ENCODE measurements at places on chromosomes 13 and 19.
A peak's percentile ranks its signal among the peaks of the same experiment; 100 is the strongest.

GRCh38 chr13:106599875-106600797, 32.2 kb upstream of the ARGLU1 start:
- no peak for DNase-seq

GRCh38 chr19:18046059-18046718, 38.2 kb downstream of the ARRDC2 start:
- no peak for DNase-seq

- no peak for DNase-seq
Measured at GRCh38 chr19:27736225-27736624, 1476.7 kb downstream of the UQCRFS1 start.

DNA sequence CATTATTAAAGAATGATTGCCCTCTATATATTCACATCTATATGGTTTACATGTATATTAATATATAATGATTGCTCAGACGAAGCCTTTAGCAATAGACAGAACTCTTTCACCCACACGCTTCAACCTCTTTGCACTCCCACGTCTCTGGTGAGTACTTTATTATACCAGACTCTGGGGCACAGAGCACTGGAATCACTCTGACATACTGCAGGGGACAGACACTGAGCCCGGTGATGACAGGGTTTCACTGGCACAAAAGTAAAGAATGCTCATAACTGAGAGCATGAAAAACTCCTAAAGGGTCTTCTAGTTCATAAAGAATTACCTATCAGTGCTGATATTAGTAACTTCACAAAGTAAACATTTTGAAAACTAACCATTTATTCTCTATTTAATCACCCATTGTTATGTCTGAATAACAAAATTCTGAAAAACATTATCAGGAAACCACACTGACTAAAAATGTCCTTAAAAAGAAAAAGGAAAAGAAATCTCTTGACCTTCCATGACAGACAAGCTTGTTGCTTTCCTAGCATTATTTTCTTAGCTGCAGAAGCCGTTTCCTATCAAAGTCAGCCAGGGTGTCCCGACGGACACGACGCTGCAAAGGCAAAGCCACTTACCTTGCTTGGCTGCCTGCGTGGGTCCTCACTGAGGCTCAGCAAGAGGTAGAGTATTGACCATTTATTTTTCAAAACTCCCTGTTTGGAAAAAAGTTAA, 29.1 kb downstream of the TUBGCP3 start:
- DNase-seq = no peak

GRCh38 chr19:6540918-6541689, 10.3 kb downstream of the TNFSF9 start:
- no peak for DNase-seq

- DNase-seq = no peak
Measured at GRCh38 chr19:37716140-37716539, 3.4 kb downstream of the ZNF607 start.

DNA sequence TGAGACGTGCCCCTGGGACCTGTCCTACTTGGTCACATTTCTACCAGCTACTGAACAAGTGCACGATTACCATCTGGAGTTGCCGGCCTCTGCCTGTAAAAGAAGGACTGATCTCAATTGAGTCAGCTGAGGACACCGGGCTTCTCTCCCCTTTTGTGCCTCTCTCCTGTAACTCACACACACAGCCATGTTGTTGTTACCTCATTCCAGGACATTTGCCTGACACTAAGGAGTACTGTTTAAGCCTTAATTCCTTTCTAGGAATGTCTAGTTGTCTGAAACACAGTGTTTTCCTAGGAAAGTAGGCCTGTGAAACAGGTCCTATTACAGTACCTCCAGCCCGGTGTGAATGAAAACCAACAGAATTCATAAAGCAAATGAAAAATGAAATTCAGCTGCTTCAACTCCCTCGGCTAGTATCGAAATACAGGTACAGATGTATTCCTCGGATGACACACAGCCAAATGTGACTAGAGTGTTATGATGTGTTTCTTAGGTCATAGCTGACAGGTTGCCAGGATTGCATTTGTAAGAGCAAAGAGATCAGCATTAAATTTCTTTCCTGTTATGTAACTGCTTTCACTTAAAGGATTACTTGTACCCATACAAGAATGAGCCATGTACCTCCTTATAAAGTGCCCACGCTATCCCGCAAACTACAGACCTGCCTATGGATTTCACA, 152.0 kb upstream of the IRS2 start:
- no peak for DNase-seq

DNA sequence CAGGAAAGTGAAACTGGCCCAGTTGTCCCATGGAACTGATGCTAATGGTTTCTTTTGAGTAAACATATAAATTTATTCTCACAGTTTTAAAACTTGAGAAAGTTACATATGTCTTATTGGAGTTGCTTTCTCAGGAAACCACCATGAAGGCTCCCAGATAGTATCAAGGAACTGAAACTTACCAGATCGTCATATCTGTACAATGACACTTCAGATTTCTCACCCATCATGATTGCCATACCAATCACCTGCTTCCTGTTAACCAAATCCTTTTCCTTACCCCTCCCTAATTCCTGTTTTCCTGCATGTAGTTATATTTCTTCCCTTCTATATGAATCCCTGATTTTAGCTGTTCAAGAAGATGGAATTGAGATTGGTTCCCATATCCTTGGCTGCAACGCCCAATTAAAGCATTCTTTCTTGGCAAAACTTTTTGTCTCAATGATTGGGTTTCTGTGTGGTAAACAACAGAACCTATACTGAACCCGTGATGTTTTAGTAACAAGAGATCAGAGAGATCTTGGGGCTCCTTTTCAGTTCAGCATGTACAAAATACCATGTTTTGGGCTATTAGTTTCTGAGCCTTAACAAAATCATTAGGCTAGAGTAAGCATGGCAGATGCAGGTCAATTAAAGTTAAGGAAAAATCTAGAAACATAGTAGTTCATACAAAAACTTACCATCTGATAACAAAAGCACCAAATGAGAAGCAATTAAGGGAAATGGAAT, 781.3 kb upstream of the MIR17HG start:
- DNase-seq = no peak

DNA sequence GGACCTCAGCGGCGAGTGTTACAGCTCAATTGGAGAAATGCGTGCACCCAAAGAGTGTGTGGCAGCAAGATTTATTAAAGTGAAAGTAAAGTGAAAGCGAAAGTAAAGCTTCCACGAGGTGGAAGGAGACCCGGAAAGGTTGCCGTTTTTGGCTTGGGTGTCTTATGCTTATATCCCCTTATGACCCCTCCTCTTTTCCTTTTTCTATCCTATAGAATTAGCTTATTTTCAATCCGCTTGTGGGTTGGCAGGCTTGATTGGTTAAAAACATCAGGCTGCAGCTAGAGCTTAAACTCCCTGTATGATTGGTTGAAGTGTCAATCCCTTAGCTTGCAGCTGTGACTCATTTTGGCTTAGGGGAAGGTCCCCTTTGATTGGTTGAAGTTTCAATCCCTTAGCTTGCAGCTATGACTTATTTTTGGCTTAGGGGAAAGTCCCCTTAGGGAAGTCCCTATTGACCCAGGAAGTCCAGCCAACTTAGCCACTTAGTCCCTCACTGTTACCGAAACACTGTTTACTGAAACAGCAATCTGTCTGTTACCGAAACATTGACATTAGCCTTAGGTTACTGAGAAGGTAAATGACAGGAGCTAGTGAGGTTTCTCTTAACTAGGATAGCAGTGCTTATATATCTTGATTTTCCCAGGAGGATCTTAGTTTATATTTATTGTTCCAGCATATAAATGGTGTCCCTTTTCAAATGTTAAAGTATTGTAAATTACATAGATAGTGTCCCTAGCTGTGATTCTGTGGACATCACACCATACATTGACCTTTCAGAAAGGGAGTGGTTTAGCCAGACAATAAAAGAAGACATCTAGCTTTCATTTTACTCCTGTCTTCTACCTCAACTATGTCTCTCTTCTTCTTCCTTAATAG, 575.8 kb downstream of the DACH1 start:
- peak; percentile 3 for DNase-seq

- DNase-seq = no peak
Measured at GRCh38 chr19:56491399-56491798, 14.3 kb upstream of the ZNF667 start.

DNA sequence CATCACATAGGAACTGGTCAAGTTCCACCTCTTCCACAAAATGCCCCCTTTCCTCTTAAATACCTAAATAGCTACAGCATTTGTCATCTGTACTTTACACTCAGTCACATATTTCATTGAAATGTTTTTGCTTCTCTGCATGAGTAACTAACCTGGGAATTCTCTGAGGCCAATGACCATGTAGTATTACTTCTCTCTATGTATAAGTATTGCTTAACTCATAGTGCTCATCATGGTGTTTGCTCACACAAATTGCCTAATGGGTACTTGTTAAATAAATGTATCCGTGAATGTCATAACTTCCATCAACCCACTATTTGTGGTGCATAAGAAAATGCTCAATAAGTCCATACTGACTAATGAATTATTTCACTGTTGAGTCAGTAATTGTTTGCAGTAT, 115.5 kb downstream of the FGF14 start:
- DNase-seq = no peak

- no peak for DNase-seq
Measured at GRCh38 chr13:111187960-111188541, 72.9 kb downstream of the ARHGEF7 start.

GRCh38 chr13:96274046-96274445, 184.1 kb downstream of the HS6ST3 start:
- DNase-seq = no peak

- no peak for DNase-seq
Measured at GRCh38 chr19:36254848-36255247, 39.9 kb downstream of the ZNF146 start.

DNA sequence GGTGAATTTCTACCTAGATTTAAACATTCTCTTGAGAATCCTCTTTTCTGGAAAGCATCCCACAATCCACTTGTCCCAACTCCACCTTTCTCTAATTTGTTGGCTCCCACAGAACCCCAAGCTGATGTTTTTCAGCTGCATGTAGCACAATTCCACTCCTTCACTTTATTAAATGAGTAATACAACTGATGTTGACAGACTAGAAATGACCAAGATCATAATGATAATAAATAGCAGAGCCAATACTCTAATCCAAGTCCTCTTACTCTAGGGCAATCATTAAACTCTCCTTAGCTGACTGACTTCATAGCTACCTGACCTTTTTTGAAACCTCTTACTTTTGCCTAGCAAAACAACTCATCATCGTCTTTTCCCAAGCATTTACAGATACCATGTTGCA, 27.9 kb upstream of the STARD13 start:
- DNase-seq = no peak

- DNase-seq = no peak
Measured at GRCh38 chr13:73602295-73602694, 531.9 kb downstream of the KLF12 start.

DNA sequence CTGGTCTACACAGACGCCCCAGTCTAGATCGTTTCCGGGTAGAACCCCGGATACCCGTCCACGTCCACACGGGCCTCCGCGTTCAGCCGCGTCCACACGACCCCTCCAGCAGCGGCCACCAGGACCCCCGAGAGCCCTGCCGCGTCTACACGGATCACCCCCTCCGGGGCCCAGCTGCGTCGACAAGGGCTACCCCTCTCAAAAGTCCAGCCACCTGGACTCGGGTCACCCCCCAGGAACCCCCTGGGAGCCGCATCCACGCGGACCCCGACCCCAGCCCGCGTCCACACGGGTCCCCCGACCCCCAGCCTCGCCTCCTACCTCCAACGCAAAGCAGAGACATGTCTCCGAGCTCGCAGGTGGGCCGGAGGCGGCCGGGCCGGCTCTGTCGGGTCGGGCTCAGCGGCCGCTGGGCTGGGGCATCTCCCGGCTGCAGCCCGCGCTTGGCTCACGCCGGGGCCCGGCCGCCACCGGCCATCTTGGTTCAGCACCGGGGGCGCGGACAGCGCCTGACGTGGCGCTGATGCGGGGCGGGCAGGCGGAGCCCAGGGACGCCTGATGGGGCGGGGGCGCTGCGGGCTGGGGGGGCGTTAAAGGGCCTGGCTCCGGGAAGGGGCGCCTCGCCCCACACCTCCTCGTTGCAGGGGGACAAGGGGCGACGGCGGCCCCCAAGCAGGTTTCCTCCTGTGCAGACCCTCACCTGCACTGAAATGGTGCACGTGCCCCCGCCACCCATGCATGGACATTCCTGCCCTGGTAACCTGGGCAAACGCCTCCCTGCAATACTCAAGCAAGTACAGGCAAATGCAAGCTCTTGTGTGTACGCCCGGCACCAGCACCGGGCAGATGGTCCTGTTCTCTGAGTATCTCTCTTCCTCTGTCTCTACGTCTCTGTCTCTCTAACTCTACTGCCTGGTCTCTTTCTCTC, at the start of gene UNC13A:
TSS of gene UNC13A (minus strand) at position 498 of the 928 bp plus-strand sequence. CDS start at position 343, 155 bp downstream.
- no peak for DNase-seq

DNA sequence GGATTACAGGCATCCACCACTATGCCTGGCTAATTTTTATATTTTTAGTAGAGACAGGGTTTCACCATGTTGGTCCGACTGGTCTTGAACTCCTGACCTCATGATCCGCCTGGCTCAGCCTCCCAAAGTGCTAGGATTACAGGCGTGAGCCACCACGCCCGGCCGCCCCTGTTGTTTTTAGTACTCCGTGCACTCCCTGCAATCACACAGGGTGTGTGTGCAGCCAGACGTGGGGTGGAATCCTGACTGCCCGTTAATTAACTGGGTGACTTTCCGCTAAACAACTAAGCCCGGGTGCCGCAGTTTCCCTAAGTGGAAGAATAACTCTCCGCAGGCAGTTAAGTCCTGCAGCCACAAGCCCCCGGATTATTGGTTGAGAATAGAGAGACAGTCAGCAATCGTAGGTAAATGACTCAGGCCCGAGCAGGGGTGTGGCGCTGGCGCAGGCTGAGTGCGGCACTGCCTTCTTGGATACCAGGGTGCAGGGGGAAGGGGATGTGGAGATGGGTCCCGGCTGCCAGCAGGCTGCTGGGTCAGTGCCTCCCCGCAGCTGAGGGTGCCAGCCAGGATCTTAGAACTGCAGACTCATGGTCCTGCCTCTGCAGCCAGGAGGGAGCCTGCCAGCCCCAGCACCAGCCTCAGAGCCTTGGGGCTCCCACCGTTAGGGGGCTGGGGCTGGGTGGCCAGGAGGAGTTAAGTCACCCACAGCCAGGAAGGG, 6.1 kb upstream of the FXYD3 start:
- no peak for DNase-seq

DNA sequence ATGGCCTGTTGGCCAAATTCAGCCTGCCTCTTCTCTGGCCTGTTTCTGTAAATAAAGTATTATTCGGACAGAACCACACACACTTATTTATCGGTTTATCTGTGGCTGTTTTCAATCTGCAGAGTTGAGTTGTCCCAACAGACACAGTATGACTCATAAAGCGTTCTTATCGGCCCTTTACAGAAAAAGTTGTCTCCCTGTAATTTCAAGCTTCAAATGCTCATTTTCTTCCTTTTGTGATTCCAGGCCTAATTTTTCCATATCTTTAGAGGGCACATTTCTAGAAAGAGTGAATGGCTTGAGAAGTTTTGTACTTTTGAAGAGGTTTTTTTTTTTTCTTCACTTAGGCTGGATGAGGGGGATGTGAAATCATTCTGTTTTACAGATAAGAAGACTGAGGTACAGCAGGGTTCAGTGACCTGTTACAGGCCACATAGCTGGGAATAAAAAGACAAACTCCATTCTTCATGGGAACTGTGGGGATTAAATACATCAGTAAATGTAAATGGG, 440.9 kb downstream of the TSHZ3 start:
- DNase-seq = no peak

- DNase-seq = no peak
Measured at GRCh38 chr13:34241332-34241731, 423.4 kb downstream of the RFC3 start.

Data from stimulated activated CD4-positive, alpha-beta T cell treated with anti-CD3 and anti-CD28 coated beads, Interleukin-15, amount 100 ng/mL, for 48 hours (primary cell).